ENCODE measurements at places on chromosomes 12 and 14.

DNA sequence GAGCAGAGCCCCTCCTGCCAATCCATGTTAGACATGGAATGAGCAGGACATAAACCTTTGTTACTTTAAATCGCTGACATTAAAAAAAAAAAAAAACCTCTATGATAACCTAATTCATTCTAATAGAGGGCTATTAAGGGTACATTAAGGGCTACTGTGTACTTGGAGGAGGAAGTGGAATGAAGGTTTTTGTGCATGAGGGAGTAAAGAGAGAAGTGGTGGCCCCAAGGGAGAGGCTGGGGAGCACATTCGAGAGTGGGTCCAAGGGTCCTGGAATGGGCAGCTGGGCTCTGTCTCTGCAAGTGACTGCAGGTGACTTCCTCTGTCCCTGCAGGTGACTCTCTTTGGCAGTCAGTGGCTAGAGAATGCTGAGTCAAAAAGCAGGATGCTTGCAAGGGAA is 32.1 kb upstream of the PTGDR start:
- DNase-seq: no peak

DNA sequence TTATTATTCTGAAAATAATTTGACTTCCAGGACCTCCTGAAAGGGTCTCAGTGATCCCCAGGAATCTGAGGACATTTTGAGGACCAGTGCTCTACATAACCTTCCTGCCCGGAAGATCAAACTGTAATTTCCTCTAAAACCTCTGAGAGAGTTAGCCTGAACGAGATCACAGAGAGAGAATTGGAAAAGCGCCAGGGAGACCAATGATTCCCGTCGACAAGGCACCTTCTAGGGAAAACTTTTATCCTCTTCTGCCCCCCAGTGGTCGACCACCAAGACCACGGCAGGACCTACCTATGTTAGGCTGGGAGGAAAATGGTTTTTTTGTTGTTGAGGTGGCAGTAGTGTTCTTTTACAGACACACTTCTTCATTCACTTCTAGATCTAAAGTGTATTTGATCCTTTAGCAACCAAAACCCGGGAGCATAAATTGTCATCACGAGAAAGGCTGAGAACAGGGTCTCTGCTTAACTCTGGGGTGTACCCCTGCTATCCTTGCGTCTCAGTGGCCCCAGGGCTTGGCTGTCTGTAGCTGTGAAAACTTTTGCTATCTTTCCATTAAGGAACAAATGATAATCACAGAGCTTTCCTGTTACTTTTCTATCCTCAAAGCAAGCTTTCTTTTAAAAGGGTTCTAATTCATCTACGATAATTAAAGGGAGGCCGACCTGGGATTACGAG is 62.9 kb upstream of the NID2 start:
- DNase-seq: no peak

DNA sequence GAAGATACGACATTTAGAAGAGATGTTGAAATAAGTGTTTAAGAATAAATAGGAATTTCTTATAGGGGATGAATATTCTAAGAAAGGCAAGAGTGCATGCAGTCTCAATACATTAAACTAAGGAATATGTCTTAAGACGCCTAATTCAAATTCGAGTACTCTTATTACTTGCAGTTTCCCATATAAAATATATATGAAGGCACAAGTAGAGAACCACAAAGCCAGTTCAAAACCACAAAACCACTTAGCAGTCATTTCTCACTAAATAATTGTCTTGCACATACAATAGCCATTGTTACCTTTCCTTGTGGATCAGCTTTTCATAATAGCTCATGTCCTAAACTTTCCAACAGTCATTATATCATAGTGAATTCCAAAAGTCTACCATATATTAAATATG is 91.0 kb upstream of the MON2 start:
- no peak for DNase-seq

GRCh38 chr12:84910549-84911241 is 1.9 kb downstream of the SLC6A15 start:
- no peak for DNase-seq

- DNase-seq: no peak
Observed at GRCh38 chr12:75476071-75476470, 4.5 kb upstream of the GLIPR1 start.

DNA sequence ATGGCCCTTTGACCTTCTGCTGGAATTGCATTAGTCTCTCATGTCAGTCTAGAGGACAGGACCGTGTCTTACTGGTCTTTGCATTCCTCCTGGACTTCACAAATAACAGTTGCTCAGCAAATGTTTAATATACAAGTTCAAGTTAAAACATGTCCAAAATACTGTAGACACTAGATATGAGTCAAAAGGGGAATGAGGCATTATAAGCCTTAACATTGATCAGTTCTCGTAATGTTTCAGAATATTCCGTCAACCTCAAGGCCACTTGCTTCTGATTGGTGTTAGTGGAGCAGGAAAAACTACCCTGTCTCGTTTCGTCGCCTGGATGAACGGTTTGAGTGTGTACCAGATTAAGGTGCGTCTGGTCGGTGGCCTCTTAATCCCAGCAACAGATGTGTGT is 59.9 kb downstream of the HSP90AA1 start:
- DNase-seq: no peak

GRCh38 chr12:26520109-26520508 is 312.9 kb downstream of the ITPR2 start:
- no peak for DNase-seq

DNA sequence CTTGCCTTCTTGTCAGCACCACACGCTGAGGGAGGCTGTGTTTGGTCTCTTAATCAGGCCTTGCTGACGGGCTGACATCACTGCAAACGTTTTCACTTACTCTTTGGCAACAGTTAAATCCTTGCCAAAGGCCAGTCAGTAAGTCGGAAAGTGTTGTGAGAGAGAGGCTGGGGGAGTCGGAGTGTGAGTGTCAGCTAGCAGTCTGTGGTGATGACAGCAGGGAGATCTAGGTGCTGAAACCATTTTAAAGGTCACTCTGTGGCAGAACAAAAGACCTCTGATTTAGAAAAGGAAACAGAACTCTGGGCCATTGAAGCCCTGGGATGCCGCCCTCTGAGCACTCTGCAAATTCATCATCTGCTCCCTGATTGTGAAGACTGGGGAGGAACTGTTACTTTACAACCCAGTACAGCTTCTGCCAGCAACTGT is 143.5 kb downstream of the PAX9 start:
- no peak for DNase-seq

- no peak for DNase-seq
Observed at GRCh38 chr14:35352274-35353233, 52.0 kb downstream of the NFKBIA start.

GRCh38 chr12:79938843-79939242 is 3.9 kb upstream of the PPP1R12A start:
- DNase-seq: no peak

DNA sequence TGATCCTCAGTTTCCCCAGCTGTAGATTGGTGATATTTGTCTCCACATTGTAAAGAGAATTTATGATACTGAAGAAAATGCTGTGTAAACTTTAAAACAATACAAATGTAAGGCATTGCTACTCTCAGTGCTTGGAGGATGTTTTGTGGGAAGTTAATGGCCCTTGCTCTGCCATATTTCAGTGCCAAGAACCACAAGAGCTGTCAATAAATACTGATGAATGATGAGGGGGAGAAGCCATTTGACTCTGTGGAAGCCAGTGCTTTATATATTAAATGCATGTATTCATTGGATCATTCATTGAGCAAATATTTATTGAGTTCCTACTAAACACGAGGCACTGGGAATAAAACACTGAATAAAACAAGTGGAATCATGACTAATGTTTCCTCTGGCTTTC is 30.8 kb downstream of the CACNA1C start:
- no peak for DNase-seq

DNA sequence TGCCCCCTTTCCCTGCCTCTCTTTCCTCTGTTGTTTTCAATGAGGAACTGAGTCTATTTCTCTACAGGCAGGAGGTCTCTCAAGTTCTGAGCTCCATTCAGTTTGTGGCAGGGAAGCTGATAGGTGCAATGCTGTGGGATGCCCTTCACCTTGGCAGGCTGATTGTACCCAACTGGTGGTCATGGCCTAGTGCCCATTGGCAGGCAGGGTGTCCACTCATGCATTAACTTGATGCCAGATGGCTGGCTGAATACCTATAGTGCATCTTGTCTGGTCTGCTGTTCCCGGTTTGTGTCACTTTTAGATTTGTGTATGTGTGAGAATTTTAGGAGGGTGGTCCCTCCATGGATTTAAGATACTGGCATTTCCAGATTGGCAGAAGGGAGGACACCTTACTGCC is 20.0 kb upstream of the ITGA5 start:
- DNase-seq: no peak

Data from activated CD4-positive, alpha-beta T cell treated with anti-CD3 and anti-CD28 coated beads for 1 hour (primary cell).